ENCODE measurements at places on chromosomes 5 and 9.

DNA sequence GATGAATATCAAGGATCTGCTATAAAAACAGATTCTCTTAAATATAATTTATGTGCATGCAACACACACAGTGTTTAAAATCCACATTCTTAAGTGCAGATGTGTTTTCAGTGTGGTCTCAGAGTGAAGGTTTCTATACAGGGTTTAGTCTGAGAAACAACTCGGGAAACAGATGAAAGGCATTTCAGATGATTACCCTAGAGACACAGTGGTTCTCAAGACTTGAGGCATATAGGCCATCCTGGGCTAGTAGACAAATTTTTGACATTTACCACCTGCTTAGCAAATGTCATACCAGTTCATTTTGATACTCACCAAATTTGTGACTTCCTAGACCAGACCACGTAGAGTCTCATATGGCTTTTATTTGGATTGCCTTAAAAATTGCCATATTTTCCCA, 216.5 kb downstream of the ARL15 start:
- no peak for DNase-seq

DNA sequence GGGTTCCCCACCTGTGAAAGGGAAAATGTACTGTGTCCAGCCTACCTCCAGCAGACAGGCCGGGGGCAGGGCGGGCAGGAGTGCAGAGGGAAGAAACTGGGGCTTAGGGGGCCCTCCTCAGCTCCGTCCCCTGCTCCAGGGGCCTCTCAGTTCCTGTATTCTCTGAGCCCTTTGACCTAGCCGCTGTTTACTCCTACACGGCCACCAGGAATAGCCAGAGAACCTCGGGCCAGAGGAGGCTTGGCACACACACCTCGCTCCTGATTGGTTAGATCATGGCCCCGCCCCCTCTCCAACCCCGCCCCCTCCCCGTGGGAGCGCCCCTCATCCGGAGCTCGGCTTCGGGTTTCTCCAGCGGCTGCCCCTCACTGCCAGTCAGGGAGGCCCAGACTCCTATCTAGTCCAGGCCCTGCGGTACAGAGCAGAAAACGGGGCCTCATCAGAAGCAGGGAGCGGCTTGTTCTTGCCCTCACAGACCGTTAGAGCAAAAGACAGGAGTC, 2.2 kb downstream of the ST6GALNAC6 start:
- DNase-seq, result no peak

DNA sequence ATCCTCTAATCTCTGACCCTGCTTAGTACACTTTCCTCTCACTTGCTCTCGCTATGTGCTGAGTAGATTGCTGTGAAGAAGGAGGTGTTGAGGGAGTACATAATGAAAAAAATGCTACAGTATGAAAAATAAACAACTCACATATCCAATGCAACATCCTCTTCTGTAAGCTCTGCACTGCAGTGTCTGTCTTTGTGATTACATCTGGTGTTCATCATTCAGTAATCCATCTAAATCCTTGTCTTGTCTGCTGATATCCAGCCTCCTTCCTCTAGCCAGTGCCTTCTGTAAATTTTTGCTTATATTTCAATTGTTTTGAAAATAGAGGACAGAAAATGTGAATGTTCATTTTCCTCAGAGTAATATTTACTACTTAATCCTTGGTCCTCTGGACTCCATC, 57.4 kb upstream of the CDH12 start:
- DNase-seq, result no peak

DNA sequence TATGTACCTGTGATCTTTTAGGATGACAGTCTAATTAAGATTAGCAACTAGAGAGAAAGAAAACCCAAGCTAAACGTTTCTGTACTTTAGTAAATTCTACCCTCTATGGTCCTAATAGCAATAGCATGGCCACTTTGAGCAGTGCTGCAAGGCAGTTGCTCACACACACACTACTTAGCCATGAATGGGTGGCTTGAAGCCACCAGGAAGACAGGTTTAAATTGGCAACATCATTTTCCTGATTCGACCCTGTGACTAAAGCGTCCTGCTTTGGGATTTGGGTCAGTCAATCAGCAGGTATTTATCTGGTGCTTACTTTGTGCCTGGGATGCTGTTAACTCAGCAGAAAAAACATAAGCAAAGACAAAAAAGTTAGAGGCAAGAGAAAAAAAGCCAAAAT, 150.6 kb downstream of the ARRDC3 start:
- no peak for DNase-seq

DNA sequence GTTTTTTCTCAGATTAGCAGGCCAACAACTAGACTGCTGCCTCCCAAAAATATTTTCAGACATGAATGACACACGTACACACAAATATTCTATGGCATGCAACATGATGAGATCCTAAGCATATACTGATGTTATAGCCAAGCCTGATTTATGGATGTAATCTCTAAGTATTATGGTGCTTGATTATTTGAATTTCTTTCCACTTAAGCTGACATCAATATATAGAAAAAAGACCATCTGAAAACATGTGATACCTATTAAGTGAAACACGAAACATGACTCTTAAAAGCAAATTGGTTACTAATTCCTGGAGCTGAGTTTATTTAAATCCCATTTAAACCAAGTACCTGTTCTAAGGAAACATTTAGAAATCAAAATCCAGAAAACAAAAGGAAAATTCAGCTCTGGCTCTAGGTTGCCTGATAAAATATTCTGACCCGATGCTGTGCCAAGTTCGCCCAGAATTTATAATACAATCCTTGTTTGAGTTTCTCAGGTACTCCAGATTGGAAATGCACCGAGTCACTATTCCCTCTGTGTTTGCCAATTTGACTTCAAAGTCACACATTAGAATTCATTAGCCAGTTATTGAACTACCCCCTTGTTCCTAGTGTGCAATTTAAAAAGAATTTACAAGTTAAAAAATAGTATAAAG, 548.6 kb downstream of the CSNK1G3 start:
- no peak for DNase-seq

DNA sequence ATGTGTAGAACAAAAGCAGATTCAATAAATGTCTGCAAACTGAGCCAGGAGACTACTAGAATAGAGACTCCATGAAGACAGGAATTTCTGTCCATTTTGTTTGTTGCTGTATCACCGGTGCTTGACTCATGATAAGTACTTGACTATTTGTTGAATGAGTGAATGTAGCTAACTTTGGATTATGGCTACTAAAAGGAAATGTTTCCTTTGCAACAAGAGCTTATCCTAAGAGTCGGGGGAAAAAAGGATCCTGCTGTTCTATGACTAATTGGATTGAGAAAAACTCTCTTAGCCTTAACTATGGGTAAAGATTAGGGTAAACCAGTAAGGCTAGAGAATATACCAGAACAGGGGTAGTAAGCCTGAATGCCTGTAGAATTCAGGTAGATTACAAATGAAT, 3.5 kb downstream of the PAIP1 start:
- no peak for DNase-seq

DNA sequence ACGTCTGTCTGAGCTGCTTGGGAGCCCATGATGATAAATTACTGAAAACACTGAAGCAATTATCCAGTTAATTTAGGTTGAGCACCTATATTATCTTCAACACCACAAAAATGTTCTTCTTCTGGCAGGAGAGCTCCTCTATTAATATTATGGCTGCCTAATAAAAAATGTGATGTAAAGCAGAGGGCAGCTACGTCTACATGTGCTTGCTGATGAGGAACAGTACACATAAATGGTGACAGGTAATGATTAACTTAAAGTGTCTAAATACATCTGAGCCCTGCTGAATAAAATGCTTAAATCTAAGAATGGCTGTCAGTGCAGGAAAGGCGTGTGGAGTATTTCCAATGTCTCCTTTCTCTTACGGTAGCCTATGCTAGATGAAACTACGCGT, 131.3 kb upstream of the NR3C1 start:
- no peak for DNase-seq

- DNase-seq, result no peak
Measured at GRCh38 chr9:6655036-6655435, 9.5 kb upstream of the GLDC start.
